Substantia nigra (tissue), 51 donors: ENCODE measurements at places on chromosomes 4 and X.

- DNase-seq: no peak
These were observed 211.9 kb downstream of the AFAP1 start for GRCh38 chr4:7727749-7728148.

DNA sequence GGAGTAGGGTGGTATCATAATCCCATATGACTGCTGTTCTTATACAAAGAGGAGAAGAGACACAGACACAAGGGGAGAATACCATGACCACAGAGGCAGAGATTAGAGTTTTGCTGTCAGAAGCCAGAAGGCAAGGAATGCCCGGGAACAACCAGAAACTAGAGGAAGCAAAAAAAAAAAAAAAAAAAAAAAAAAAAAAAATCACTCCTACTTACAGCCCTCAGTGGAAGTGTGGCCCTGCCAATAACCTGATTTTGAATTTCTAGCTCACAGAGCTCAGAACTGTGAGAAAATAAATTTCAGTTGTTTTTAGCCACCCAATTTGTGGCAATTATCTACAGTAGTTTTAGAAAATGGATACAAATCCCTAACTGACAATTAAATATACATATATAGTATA lies 30.4 kb upstream of the UBE2NL start:
- DNase-seq: no peak

DNA sequence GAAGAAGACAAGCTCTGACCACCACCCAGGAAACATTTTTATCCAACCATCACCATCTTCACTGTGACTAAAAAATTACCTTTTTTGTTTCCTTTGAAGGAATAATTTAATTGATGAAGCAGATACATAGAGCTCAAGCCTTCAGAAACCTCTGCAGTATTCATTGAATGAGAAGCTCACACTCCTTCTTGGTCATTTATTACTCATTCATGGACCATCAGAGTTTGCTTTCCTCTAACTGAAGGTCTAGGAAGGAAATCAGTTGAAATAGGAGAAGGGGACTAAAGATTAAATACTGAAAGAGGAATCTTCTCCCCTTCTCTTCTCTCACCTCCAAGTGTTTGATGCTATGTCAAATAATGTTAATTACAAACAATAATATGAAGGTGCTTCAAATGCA lies 290.6 kb upstream of the KLF3 start:
- no peak for DNase-seq

DNA sequence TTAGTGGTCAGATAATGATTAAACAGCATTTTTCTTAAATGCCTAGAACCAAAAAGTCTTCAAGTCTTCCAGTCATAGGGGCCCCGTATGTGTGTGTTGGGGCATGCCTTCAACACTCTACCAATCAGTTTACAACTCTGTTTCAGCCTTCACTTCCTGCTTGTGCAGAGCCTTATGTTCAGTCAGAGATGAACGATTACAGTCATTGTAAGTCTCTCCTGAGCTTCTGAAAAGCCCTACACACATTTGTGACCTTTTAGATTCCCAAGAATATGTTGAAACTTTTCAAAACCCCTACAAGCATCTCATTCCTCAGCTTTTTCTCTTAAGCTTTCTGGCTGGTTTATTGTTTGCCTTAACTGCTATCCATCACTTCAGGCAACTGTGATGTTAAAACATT lies 591.2 kb downstream of the ZNF674 start:
- no peak for DNase-seq

DNA sequence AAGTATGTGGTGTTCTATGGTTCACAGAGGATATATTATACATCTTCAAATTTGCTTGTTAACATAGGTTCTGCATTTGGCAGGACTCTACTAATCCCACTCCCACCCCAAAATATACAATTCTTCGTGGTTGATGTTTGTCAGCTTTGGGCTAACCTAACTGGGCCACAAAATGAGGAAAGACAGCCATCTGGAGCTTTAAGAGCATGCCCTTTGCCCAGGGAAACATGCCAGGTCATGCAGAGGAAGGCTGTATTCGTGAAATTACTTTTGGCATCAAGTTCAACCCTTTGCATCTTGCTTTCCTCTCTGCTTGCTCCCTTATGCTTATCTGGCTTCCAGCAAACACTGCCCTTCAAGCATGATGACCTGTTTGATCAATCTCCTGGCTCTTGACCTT lies 46.8 kb upstream of the F9 start:
- no peak for DNase-seq

DNA sequence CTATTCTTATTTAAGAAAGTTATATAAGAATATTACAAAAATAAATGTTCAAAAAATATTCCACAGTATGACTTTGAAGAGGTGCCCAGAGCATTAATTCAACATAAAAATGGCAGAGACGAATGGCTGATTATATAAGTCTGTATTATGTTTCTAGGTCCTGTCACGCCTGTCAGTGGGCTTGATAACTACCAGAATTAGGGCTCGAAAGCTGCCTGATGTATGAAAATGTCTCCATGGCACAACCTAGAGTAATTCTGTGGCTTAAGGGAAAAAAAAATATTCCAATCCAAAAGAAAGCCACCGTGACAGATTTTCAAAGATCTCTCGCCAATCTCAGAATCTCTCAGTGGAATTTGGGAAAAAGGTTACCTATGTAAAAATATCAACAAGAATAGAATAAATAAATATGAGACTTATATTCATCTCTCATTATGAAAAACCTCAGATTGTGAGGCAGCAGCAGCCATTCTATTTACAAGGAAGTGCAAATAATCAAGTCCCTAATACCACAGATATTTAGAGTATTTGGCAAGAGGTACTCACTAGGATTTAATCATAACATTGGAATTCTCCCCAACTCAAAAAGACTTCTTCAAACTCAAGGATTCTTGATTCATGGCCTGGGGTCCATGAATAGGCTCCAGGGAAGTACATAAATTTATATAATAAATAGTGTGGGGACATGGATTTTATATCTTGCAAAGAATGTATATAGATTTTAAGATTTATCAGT lies 489.1 kb upstream of the INTU start:
- no peak for DNase-seq

DNA sequence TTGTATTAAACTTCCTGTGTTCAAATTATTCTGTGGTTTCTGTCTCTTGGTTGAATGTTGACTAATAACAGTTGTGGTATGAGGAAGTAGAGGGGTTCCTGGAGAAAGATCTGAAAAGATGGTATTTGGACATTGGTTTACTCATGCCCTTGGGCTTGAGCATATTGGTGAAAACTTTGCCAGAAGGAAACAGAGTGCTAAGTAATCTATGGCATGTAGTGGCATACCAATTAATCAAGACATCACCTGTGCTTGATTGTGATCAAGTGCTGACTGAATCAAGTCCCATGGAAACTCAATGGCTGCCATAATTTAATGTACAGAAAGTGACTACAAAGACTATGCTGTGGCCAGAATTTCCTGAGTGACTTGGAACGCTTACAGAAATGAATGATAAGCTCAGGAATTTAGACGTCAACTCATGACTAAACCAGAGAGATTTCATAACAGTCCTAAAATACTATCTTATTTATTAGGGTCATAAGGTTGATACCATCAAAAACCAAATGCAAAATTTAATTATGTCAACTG lies 2062.9 kb downstream of the ARAP2 start:
- DNase-seq: no peak

DNA sequence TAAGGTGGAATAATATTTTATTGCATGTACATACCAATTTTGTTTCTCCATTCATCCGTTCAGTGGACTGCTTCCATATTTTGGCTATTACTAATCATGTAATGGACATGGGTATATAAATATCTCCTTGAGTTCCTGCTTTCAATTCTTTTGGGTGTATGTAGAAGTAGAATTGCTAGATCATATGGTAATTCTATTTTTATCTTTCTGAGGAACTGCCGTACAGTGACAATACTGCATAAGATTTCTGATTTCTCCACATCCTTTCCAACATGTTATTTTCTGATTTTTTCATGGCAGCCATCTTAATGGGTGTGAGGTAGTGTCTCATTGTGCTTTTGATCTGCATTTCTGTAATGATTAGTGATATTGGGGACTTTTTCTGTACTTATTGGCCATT lies 19.2 kb downstream of the ALPK1 start:
- no peak for DNase-seq

DNA sequence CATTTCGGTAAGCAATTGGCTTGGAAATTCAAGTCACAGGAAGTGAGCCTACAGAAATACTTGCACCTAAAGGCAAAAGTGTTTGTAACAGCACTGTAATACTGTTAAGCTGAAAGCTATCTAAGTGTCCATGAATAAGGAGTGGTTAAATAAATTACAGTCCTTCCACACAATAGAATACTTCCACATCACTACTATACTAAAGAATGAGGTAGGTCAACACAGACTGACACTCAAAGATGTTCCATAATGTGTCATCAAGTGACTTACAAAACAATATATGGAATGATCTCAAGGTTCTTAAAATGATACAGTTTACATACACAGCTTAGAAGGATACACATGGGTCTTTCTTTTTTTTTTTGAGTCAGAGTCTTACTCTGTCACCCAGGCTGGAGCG lies 27.0 kb downstream of the SLC10A6 start:
- DNase-seq: no peak

DNA sequence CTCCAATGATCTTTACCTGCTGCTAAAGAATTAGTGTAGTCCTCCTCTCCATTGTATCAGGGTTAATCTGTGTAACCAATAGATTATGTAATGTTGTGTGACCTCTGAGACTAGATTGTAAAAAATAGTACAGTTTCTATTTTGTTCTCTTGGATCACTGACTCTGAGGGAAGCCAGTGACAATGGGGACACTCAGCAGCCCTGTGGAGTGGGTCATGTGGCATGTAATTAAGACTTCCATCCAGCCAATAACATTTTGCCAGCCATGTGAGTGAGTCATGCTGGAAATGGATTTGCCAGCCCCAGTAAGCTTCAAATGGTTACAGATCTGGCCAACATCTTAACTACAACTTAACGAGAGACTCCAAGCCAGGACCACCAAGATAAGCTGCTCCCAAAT lies 332.3 kb downstream of the PTTG2 start:
- DNase-seq: no peak

- DNase-seq: no peak
These were observed 151.9 kb downstream of the TTC29 start for GRCh38 chr4:146793727-146794126.

GRCh38 chr4:18390655-18391353 lies 369.2 kb upstream of the LCORL start:
- DNase-seq: no peak

- DNase-seq: no peak
These were observed 144.9 kb downstream of the GPM6A start for GRCh38 chr4:175667122-175667521.

DNA sequence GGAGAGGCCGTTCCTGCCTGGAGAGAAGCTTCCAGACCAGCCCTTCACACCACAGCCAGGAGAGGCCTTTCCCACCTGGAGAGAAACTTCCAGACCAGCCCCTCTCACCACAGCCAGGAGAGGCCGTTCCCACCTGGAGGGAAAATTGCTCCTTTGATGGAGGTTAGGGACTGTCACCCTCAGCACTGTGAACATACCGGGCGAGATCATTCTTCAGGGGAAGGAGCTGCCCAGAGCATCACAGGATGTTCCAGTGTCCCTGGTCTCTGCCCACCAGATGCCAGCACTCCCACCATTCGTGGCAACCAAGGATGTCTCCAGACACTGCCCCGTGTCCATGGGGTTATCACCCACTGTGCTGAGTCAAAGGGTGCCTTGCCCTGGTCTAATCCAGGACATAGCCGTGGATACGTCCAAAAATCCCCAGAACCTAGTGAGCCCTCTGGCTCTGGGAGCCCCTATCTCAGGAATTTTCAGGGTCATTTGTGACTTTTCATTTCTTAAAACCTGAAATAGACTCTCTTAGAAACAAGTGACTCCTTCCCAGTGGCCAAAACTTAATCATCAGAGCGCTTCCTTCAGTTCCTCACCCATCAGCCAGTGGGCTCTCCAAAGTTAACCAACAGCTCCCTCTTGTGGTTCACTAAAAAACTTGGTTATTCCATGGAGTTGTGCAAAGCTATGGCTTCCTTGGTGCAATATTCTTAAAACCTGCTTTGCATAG lies 80.2 kb downstream of the CRMP1 start:
- no peak for DNase-seq

GRCh38 chr4:40309250-40309774 lies 25.8 kb upstream of the CHRNA9 start:
- DNase-seq: no peak

GRCh38 chrX:41475591-41476241 lies 28.6 kb downstream of the NYX start:
- peak; percentile 12 for DNase-seq

DNA sequence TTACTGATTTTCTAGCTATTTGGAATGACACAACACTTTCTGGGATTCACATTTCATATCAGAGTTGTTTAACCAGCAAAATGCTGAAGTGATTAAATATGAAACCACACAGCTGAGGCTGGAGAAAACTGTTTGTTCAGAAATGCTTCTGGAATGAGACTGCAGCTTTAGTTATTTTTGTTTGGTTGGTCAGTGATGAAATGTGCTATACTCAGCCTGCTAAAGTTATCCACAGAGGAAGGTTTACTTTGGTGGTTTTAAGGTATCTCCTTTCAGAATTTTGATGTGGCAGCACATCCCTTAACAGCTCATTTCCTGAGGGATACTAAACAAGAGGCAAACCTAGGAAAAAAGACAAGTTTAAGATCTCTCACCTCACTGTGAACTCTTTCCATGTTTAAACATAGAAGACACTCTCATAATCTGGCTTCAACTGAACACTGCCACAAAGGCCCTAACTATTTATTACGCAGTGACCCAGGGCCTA lies 106.6 kb upstream of the PDE5A start:
- no peak for DNase-seq

DNA sequence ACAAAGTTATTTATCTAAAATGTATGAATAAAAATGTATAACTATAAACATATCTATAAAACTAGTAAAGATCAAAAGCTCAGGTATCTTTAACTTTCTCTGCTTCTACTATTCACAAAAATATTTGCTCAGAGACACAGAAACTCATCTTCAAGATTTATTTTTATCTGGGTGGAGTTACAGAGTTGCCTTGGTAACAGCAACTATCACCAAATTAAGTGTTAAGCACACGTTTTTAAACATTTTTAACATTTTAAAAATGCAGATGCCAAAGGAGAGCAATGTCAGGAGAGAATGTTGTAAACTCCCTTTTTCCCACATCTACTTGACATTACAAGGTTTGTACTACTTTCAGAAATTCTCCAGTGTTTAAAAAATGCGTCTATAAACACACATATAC lies 71.4 kb downstream of the SNCA start:
- no peak for DNase-seq

DNA sequence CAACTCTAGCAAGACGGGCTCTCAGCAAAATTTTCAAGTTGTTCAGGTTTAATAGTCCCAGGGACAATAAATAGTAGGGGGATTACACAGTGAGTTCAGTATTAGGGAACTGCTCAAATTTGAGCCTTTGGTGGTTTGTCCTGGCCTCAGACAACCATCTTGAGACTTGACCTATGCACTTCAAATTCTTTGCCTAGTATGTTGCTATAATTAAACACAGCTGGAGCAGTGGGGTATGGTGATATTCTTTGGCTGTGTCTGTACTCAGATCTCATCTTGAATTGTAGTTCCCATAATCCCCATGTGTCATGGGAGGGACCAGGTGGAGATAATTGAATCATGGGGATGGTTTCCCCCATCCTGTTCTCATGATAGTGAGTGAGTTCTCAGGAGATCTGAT lies 43.3 kb upstream of the TEX13A start:
- no peak for DNase-seq

GRCh38 chr4:70315928-70316327 lies 18.9 kb upstream of the CABS1 start:
- DNase-seq: no peak

- DNase-seq: no peak
These were observed 227.2 kb downstream of the COX18 start for GRCh38 chr4:72842323-72842722.

- no peak for DNase-seq
These were observed 51.7 kb upstream of the MCF2 start for GRCh38 chrX:139759637-139760036.
